NAMALWA (cell line): ENCODE measurements at places on chromosomes 1 and 21.

- no peak for DNase-seq
Observed at GRCh38 chr1:229562686-229563085, 4.2 kb upstream of the ABCB10 start.

DNA sequence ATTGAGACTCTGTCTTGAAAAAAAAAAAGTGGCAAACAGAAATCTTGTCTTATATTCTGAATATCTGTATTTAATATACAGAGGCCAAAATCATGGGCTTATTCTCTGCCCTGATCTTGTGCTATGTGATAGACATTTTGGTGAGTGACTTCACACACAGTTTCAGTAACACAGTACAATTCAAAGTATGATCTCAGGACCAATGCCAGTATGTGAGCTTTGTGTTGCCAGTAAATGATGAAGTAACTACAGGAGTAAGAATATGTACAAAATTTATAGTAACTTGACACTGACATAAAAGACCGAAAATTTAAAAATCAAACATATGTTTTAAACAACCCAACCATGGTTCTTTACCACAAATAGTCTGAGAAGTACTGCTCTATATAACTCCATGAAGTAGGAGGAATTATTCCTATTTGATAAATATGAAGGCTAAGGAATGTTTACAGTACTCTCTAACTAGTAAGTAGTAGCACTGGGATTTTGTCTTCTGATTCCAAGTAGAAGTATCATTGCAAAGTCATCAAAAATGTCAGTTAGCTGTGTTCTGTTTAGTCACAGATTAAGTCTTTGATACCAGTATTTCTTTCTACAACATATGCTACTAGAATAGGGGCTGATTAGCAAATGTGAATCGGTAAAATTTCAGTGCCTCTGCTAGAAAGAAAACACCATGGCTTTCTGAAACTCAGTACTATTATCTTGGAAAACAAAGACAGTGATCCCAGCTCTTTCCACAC is 25.3 kb downstream of the DPH5 start:
- no peak for DNase-seq

DNA sequence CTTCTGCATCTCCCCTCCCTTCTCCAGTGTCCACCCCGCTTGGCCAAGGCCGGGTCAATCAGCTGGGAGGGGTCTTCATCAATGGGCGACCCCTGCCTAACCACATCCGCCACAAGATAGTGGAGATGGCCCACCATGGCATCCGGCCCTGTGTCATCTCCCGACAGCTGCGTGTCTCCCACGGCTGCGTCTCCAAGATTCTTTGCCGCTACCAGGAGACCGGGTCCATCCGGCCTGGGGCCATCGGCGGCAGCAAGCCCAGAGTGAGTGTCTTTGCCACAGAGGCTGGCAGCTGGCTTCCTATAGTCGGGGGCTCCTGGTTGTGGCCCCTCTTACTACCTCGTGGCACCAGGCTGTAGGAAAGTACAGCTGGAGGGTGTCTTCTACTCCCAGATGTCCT is 3.6 kb downstream of the PAX7 start:
- DNase-seq: no peak

- no peak for DNase-seq
Observed at GRCh38 chr1:63325279-63325985, 3.1 kb downstream of the FOXD3 start.

GRCh38 chr1:78607334-78607927 is 12.8 kb upstream of the IFI44L start:
- DNase-seq: peak; percentile 44

DNA sequence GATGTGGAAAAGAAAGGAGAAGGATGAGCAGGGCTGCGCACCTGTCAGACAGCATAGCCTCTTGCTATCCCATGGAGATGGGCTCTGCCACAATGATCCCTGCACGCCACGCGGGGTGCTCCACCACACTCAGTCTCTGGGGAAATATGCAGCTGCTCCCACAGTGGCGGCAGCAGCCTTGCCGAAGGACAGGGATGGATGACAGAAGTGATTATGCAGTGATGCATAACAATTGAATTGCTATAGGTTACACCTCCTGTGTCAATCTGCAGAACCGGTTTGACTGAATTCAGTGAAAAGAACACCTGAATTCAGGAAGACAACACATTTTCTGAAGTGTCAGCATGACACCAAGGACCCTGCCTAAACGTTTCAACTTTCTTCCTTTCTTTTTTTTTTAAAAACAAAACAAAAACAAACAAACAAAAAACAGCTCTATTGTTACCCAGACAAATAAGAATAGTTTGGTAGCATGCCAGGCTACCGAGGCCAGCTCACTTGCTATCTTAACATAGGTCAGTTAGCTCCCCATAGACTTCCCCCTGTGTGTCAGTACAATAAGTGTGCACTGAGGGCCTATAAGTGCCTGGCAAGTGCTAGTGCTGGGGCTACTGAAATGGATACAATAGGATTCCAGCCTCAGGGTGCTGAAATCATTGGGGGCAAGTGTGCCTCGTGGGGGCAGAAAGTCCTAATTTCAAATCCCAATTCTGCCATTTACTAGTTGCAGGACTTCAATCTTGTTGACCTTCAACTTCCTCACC is 127.6 kb upstream of the LMO4 start:
- DNase-seq: no peak

DNA sequence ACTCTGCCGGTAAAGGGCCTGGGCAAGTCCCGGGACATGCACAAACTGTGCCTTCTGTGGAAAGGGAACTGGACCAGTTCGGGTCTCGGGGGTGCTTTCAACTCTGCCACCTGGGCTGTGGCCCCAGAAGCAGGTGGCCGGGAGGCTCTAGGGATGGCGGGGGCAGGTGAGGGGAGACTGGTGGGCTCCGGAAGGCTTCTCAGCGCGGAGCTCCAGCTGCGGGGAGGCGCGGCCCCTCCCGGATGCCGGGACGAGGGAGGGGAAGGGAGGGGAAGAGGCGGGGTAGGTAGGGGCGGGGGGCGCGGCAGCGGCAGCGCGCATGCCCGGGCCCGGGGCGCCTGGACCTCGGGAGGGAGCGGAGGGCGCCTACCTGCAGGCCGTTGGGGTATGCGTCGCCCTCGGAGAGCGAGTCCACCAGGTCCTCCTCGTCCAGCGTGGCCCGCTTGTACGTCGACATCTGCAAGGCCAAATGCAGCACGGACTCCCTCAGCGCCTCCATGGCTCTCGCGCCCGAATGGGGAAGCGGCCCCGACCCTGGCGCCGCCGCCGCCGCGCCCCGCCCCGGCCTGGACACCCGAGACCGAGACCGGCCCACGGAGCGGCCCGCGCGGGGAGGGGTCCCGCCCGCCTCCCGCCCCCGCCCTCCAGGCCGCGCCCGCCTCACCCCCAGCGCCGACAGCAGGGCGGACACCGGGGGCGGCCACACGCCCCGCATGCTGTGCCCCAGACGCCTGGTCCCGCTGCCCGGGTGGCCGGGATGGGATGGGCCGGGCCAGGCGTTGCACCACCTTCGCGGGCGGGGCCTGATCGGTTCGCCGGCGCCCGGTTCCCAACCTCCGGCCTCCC is at the start of gene ECE1:
Gene ECE1 (minus strand): TSS at position 764 of the 846 bp plus-strand sequence. CDS start 49 bp downstream, at position 715.
- DNase-seq: no peak

GRCh38 chr1:46692811-46693770 is 21.4 kb downstream of the TEX38 start:
- no peak for DNase-seq

DNA sequence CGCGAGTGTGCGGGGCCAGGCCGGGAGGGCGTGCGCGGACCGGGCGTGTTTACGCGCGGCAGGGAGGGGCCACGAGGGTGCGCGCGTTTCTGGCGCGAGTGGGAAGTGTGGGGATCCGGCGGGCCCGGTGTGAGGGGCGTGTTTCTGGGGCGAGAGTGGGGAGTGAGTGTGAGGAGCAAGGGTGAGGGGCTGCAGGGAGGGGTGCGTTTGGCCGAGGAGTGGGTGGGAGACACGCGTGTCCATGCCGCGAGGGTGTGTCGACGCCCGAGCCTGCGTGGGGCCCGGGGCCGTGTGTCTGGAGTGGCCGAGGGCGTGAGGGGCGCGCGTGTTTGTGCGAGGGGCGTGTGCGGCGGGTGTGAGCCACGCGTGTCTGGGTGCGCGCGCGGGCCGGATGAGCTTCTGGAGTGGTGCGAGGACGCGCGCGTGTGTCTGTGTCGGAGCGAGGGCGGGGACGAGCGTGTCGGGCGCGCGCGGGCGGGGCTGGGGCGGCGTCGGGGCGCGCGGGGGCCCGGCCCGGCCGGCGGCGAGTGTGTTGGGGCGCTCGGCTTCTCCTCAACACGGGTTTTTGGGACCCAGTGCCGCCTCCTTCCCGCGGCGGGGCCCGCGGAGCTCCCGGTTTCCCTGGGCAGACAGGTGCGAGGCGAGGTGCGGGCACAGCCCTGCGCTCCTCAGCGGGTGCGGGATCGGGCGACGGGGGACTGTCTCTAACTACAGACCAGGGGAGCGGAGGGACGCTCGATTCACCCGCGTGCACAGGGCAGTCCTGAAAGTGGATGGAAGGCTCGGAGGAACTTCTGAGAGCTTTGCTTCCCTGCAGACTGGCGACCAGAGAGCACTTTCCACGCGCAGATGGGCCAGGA is 65.8 kb upstream of the VAMP3 start:
- DNase-seq: no peak
